ENCODE measurements at places on chromosomes 7 and 10. TPM values are rescaled to one million over a fixed set of nuclear protein-coding genes. Genes with fewer than 3 reads are reported as not detected.
A peak's percentile ranks its signal among the peaks of the same experiment; 100 is the strongest.

- peaks cover 1% of the 10 kb centered on the region for H3K36me3 ChIP-seq
- no peak for DNase-seq
- H3K4me3 ChIP-seq = no peak overlapping the region
- H3K27me3 ChIP-seq = peaks cover 14% of the 10 kb centered on the region
- peaks cover 5% of the 10 kb centered on the region for H3K4me1 ChIP-seq
- H3K27ac ChIP-seq = no peak overlapping the region
These were observed 7.4 kb upstream of the TSPAN33 start for GRCh38 chr7:129136887-129137642.

The EBLN1 gene
- total RNA-seq = not detected

GRCh38 chr7:2487586-2488271 is 11.5 kb upstream of the GRIFIN start:
- no peak overlapping the region for H3K4me3 ChIP-seq
- no peaks in the 10 kb centered on the region for H3K27me3 ChIP-seq
- no peak for DNase-seq
- peaks cover 26% of the 10 kb centered on the region for H3K4me1 ChIP-seq

The TRIM50 gene
- total RNA-seq = not detected

DNA sequence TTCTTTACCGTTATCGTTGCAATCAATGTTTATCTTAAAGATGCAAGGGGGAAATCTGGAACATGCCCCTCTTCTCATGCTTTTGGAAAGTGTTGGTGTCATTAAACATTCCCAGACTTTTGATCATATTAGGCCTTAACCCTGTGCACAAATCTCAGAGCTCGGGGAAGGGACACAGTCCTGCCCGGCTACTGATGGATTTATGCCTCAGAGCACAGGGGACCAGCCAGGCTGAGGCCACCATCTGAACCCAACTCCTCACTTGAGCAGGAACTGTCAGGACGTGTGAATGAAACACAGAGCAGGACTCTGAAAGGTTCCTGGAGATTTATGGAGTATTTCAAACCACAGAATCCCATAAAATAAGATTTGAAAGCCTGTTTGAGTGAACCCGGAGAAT is 132.0 kb upstream of the CXCL12 start:
- peaks cover 22% of the 10 kb centered on the region for H3K4me1 ChIP-seq
- no peak overlapping the region for H3K4me3 ChIP-seq
- H3K27me3 ChIP-seq = no peaks in the 10 kb centered on the region
- no peak overlapping the region for H3K27ac ChIP-seq
- H3K36me3 ChIP-seq = no peaks in the 10 kb centered on the region

The ZC3HAV1L gene
- total RNA-seq = not detected

GRCh38 chr7:597348-598178 is 77.9 kb upstream of the PDGFA start:
- H3K36me3 ChIP-seq = no peaks in the 10 kb centered on the region
- DNase-seq = no peak
- H3K4me3 ChIP-seq = no peak overlapping the region
- no peak overlapping the region for H3K27ac ChIP-seq
- H3K4me1 ChIP-seq = peaks cover 10% of the 10 kb centered on the region

DNA sequence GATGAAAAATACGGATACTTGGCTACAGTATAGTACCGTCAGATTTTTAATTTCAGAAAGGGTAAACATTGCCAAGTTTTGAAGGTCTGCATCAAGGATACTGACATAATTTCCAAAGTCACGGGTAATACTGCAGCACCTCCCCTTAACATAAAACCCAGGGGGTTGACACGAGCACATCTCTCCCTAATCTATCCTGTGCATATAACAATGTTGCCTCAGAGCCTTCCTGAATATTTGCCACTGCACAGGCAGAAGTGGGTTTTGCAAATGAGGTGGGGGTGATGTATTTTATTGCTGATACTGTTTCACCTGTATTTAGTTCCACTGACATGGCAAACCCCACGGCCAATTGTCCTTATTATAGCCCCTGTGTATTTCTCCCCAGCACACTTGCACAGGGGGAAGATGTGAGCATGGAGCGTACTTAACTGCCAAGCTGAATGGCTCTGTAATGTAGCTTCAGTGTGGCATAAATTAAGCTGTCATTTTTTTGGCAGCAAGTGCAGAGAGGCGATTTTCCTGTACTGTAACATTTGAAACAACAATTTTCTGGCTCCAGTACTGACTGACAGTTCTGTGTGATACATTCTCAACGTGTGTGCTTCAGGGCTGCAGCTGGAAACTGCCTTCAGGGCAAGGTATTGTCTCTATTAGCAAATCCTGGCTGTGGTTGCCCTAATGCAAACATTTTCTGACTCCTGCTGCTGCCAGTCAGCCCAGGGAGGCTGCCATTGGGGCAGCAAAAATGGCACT is 299.6 kb upstream of the SP4 start:
- H3K4me3 ChIP-seq = no peak overlapping the region
- no peaks in the 10 kb centered on the region for H3K36me3 ChIP-seq
- peaks cover 6% of the 10 kb centered on the region for H3K27me3 ChIP-seq
- no peak for DNase-seq
- no peak overlapping the region for H3K27ac ChIP-seq

The RHBDD2 gene
- total RNA-seq = 32.0 TPM

GRCh38 chr7:22339725-22340390 is 17.1 kb downstream of the RAPGEF5 start:
- H3K4me3 ChIP-seq = no peak overlapping the region
- no peak overlapping the region for H3K27ac ChIP-seq
- H3K36me3 ChIP-seq = no peaks in the 10 kb centered on the region
- H3K4me1 ChIP-seq = no peaks in the 10 kb centered on the region
- DNase-seq = no peak
- peaks cover 13% of the 10 kb centered on the region for H3K27me3 ChIP-seq

GRCh38 chr7:116528008-116528789 is 3.4 kb downstream of the CAV1 start:
- H3K36me3 ChIP-seq = peaks cover 20% of the 10 kb centered on the region
- H3K27me3 ChIP-seq = no peaks in the 10 kb centered on the region

The AMZ1 gene
- total RNA-seq = 9.6 TPM

- peak overlapping the region; percentile 92 for H3K27ac ChIP-seq
These were observed 20.1 kb downstream of the LDB3 start for GRCh38 chr10:86688398-86688921.

DNA sequence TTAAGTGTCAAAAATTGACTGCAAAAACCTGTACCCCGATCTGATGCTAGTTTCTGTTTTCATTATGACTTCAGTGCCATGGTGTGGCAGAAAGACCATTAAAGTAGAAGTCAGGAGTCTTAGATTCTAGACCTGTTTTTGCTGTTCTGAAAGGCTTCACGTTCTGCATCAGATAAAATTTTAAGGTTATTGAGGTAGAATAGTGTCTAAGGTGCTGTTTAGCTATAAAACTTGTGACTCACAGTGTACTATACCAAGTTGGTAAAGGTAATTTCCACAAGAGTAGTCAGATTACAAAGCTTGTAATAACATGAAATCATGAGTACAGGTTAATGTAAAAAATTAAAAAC is 38.6 kb downstream of the ZNRF2 start:
- no peaks in the 10 kb centered on the region for H3K27me3 ChIP-seq
- DNase-seq = no peak
- H3K27ac ChIP-seq = no peak overlapping the region
- H3K4me3 ChIP-seq = no peak overlapping the region

DNA sequence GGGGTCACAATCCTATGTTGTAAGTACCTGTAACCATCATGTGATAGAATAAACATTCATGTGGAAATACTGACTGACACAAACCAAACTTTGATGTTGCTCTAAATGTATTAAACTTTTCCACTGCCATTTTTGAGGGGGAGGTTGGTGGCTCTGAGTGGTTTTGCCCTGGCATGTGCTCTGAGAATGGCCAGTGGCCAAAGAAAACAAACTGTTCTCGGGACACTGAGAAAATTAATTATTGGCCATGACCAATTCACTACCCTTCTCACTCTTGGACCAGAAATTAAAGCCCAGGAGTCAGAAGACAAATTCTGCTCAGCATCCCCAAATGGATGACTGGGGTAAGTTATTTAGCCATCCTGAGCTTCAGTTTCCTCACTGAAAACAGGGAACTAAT is 195.9 kb downstream of the XPNPEP1 start:
- H3K27me3 ChIP-seq = peaks cover 2% of the 10 kb centered on the region
- no peak for DNase-seq
- no peak overlapping the region for H3K27ac ChIP-seq
- H3K4me1 ChIP-seq = no peaks in the 10 kb centered on the region
- H3K36me3 ChIP-seq = no peaks in the 10 kb centered on the region

The ATOH7 gene
- not detected for total RNA-seq

GRCh38 chr7:18570890-18571478 is 75.4 kb downstream of the HDAC9 start:
- no peak for DNase-seq
- H3K4me1 ChIP-seq = peaks cover 9% of the 10 kb centered on the region
- no peak overlapping the region for H3K4me3 ChIP-seq
- H3K27ac ChIP-seq = no peak overlapping the region

GRCh38 chr7:47430422-47430821 is 151.5 kb downstream of the TNS3 start:
- peaks cover 55% of the 10 kb centered on the region for H3K4me1 ChIP-seq
- peak overlapping the region; percentile 68 for H3K27ac ChIP-seq
- no peak overlapping the region for H3K4me3 ChIP-seq
- H3K27me3 ChIP-seq = no peaks in the 10 kb centered on the region
- no peak for DNase-seq

The PLOD3 gene
- total RNA-seq = 156 TPM

DNA sequence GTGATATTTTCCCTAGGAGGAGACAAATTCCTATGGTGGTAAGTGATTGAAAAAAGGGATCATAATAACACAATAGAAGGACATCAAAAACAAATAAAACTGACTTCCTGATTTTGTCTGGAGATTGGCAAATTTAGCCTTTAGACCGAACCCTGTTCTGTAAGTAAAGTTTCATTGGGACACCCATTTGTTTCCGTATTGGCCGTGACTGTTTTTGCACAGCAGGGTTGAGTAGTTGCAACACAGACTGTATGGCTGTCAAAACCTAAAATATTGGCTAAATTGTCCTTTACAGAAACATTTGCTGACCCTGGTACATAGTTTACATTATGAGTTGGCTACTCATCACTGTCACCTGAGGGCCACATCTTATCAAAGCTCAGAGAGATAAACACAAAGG is 168.6 kb downstream of the PRKCQ start:
- no peak for DNase-seq
- H3K4me3 ChIP-seq = no peak overlapping the region
- H3K4me1 ChIP-seq = peaks cover 9% of the 10 kb centered on the region
- no peaks in the 10 kb centered on the region for H3K36me3 ChIP-seq
- no peak overlapping the region for H3K27ac ChIP-seq

- no peak overlapping the region for H3K4me3 ChIP-seq
- peaks cover 29% of the 10 kb centered on the region for H3K4me1 ChIP-seq
- H3K36me3 ChIP-seq = peaks cover 6% of the 10 kb centered on the region
These were observed 81.6 kb upstream of the INSYN2A start for GRCh38 chr10:127278001-127278400.

DNA sequence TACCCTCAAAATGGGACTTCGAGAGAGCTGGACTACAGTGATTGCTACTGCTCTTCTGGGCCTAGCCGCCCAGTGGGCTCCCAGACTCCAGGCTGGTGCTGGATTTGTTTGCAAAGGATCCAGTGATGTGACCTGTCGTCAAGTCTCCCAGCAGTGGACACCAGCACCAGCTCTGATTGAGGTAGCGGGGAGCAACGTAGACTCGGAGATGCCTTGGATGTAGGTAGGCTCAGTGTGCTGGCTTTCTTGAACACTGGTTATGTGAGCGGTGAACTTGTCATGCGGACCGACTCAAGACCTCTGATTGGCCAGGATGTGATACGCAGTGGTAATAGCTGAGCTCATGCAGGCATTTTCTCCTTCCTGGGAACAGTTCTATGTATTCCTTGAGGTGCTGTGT is 19.4 kb downstream of the AKR1C2 start:
- peaks cover 2% of the 10 kb centered on the region for H3K27me3 ChIP-seq
- no peaks in the 10 kb centered on the region for H3K36me3 ChIP-seq
- peak; percentile 50 for DNase-seq
- H3K27ac ChIP-seq = no peak overlapping the region
- no peak overlapping the region for H3K4me3 ChIP-seq

DNA sequence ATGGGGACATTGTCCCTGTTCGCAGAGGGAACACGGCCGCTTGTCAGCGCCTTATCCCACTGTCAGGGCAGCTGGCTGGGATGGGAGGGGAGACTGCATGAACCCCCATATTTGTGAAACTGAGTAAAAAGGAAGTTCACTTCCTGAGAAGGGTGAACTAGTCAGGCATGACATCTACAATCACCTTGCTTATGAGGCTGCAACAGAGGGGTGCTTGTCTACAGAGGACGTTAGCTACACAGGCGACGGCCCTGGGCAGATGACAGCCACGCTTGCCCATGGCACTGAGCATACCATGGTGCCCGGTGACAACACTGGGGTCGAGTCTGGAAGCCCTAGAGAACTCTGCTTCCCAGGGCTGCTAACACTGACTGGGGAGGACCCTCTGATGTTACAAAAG is 46.0 kb upstream of the KDM7A start:
- H3K27ac ChIP-seq = no peak overlapping the region
- DNase-seq = no peak
- H3K27me3 ChIP-seq = peaks cover 12% of the 10 kb centered on the region
- H3K36me3 ChIP-seq = no peaks in the 10 kb centered on the region

The SPDYE1 gene
- total RNA-seq = not detected

DNA sequence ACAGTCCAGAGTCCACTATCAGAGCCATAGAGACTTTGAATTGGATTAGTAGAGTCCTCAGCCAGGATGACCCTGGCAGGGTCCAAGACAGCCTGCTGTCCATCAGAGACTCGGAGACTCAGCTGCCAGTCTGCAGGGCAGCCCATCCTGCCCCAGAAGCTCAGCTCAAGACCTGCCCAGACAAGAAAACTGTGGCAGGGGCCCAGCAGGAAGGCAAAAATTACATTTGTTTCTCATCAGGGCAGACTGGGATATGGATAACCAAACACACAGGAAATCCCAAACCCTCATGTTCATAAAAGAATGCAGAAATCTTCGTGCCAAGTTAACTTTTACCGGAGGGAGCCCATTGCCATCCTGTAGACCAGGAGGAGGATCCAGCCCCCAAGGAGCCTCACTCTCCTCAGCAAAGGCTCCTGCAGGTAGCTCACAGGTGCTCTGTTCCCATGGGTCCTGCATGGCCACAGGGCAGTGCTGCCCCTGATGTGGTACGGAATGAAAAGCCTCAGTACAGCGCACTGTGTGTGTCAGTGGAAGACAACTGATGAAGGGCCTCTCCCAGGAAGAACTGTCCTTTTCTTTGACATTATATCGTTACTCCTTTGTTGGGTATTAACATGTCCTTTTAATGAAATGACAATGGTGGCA is 222.2 kb downstream of the KCNMA1 start:
- no peaks in the 10 kb centered on the region for H3K27me3 ChIP-seq
- no peak for DNase-seq
- peak overlapping the region; percentile 98 for H3K27ac ChIP-seq
- H3K4me1 ChIP-seq = peaks cover 83% of the 10 kb centered on the region
- H3K4me3 ChIP-seq = no peak overlapping the region
- peaks cover 2% of the 10 kb centered on the region for H3K36me3 ChIP-seq

The STOX1 gene
- 1.9 TPM for total RNA-seq

DNA sequence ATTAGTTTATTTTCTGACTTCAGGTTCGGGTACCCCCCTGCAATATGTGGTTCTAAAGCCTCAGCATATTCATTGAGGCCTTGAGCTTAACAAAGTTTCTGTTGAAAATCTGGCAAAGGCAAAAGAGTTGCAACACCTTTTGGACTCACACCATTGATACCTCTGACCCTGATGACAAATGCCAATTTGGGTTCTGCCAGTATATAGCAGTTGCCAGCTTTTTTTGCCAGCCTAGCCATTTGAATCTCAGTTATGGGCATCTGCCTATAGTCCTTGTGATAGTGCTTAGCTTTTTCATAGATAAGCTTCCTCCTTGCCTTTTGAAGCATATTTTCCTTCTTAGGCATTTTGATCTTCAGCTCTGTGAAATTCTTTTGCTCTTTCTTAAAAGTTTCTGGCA is 31.9 kb downstream of the LIPJ start:
- DNase-seq = no peak
- peaks cover 2% of the 10 kb centered on the region for H3K27me3 ChIP-seq
- no peak overlapping the region for H3K4me3 ChIP-seq
- no peaks in the 10 kb centered on the region for H3K4me1 ChIP-seq

All from chondrocyte (in vitro differentiated cells).